ENCODE measurements at places on chromosomes 4 and X. TPM values are rescaled to one million over a fixed set of nuclear protein-coding genes. Genes with fewer than 3 reads are reported as not detected.

Gene FAM9C
- total RNA-seq, result under 0.01 TPM

Gene OCIAD1
- 102 TPM for total RNA-seq

Gene IDH3G
- total RNA-seq, result 25.1 TPM

Gene GASK1B
- total RNA-seq, result 24.5 TPM

Gene IL2RG
- total RNA-seq, result 1.0 TPM
